ENCODE measurements at places on chromosomes 4 and X.
A peak's percentile ranks its signal among the peaks of the same experiment; 100 is the strongest.

DNA sequence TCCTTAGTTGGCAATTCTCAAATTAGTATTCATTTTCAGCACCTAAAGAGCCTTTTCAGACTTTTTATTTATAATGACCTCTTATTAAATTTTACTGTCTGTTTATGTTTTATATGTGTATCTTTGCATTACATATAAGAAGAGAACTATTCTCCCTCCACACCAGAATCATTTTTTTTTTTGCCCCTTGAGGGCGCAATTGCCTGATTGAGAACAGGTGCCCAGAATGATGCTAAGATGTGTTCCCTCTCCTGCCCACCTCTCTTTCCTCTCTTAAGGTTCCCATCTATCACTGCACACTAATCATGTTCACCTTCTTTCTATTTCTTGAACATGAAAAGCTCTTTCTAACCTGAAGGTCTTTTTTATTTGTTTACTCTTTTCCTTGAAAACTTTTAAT, 44.2 kb upstream of the ADAM29 start:
- DNase-seq = no peak

- DNase-seq = no peak
These were observed 14.0 kb downstream of the EPGN start for GRCh38 chr4:74322301-74322700.

DNA sequence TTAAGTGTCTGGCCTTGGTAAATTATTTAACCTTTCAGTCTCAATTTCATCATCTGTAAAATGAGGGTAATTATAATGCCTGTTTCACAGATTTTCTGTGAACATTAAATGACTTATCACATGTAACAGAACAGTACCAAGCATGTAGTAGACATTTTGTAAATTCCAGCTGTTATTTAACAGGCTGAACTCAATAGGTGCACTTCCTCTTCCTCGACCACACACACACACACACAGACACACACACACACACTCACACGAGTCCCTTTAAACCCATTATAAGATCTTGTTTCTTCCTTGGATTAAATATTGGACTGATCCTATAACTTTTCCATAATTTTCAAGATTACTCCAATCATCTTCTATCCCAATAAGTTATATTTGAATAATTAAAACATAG, 53.4 kb upstream of the COL25A1 start:
- no peak for DNase-seq

GRCh38 chr4:166903408-166903807, 330.9 kb downstream of the SPOCK3 start:
- DNase-seq = no peak

DNA sequence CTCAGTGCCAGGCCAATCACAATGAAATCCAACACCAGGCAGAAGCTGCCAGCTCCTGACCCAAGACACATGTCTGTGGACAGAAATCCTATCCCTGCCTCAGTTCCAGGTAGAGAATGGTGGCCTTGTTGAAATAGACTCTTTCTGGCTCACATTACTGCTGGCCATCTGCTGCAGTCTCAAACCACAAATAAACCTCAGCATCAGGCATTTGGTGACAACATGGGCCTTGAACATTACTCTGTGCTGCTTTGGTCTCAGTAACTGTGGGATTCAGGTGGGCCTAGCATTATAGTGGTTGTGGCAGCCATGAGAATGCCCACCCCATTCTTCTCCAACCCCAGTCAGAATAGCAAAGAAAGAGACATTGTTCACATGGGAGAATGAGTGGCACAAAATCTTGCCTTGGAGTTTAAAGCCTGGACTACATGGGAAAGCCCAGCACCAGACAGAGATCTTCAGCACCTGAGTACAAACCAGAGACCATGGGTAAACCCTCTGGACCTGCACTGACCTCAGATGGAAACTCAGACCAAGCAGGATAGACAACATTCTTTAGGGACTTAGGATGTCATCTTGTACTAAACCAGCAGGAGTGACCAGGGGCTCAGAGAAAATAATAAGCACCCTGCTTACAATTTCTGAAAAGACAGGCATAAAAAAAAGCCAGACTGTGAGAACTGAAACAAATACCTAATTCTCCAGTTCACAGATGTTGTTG, 50.4 kb upstream of the TRAM1L1 start:
- no peak for DNase-seq

GRCh38 chr4:48139691-48140090, 5.6 kb upstream of the TXK start:
- DNase-seq = no peak

DNA sequence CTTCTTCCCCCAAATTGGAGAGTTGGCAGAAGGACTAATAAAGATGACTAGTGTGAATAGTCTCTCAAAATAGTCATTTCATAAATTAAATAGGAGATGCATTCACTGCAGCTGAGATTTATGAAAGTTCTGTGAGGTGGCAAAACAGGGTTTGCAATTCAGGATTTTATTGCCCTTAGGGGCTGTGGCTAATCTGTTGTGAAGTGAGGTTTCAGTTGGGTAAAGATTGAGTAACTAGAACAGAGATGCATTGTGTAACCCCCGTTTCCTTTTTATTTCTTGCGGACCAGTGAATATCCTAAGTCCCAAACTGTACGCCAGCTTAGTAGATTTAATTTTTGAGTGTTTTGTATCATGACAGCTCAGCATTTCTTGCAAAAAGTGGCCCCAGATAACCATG, 16.2 kb upstream of the SCRG1 start:
- DNase-seq = no peak

GRCh38 chr4:180909279-180909678, 1333.9 kb upstream of the TENM3 start:
- peak; percentile 54 for DNase-seq

GRCh38 chr4:47049347-47049746, 18.0 kb downstream of the GABRB1 start:
- no peak for DNase-seq

DNA sequence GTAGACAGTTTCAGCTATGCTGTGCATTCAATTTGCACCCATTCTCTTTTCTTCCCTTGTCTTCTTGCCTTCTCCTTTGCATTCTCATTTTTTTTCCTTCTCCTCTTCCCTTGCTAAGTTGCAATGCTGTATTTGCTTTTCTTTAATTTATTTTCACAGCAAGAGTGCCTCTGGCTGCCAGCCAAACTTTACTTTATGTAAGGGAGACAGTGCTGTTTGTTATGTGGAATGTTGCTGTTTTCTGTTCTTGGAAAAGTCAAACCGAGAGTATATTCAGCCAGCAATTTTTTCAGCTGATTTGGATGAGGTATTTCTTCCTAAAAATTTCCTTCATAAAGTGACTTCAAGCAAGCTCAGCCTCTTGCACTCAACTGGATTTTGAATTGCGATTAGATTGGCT, 1293.4 kb downstream of the ARAP2 start:
- DNase-seq = peak; percentile 49

GRCh38 chrX:107738272-107738671, 37.3 kb downstream of the TSC22D3 start:
- no peak for DNase-seq

GRCh38 chr4:2286904-2287593, 25.1 kb upstream of the MXD4 start:
- DNase-seq = no peak

GRCh38 chrX:131217989-131218388, 71.1 kb downstream of the IGSF1 start:
- DNase-seq = peak; percentile 47

GRCh38 chr4:165096776-165097175, 15.9 kb downstream of the TMEM192 start:
- DNase-seq = no peak

DNA sequence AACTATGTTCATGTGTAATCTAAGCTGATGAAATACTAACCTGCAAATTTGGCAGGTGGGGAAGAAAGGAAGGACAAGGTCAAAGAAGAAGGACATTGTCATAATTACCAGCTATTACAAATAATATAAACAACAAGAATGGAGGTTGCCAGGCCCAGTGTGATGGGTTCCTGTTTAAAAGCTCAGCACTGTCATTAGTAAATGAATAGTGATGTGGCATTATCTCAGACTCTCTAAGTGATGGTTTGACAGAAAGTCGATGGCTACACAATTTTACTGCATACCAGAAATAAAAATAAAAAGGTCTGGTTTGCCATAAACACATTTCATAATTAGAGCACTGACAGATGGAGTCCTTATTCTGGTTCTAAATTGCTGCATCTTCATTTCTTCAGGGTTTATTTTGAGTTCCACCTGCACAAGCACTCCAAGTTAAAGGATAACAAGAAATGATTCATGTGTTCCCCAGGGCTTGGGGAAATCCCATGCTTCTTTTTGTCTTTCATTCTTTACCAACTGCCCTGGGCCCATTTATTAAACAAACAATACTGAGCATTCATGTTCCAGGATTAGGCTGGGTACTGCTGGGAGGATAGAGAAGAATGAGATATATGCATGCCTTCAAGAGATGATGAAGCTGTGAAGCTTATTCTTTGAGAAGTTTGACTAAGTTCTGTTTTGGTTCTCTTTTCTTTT, 367.8 kb upstream of the RASGEF1B start:
- DNase-seq = peak; percentile 96

- DNase-seq = no peak
These were observed 305.7 kb downstream of the PDGFC start for GRCh38 chr4:156665780-156666366.

DNA sequence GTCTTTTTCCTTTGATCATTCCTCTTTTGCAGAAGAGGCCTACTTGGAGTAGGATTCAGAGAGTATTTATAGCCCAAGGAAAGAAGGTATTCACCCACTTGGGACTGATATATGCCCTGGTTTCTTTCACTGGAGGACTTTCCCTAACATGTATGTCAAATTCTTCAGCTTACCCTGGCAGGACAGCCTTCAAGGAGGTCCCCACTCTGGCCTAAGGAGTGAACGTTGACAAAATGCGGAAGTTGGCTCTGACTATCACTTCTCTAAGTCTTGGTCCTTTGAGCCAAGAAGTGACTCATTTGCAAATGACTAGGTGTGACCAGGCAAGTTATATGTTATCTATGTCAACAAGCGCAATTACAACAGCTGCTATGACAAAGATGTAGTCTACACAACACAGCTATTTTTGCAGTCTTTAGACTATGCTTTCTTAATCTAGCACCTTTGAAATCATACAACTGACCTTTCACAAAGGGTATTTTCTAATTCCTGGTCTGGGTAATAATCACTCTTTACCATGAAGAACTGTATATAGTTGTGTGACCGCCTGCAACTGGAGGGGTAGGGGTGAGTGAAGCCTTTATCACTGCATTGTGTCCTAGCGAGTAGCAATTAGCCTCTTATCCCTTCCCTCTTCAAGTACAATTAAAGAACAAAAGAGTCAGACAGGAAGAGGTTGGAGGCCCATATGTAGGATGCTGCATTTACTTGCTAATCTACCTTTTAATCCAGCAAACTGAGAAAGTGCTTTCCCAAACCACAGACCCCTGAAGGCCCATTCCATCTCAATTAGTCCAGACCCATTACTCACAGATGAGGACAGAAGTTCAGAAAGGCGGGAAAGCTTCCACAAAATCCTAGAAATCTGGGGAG, 50.1 kb downstream of the RASGEF1B start:
- peak; percentile 72 for DNase-seq

- DNase-seq = no peak
These were observed 115.7 kb upstream of the LSM6 start for GRCh38 chr4:146059865-146060264.

DNA sequence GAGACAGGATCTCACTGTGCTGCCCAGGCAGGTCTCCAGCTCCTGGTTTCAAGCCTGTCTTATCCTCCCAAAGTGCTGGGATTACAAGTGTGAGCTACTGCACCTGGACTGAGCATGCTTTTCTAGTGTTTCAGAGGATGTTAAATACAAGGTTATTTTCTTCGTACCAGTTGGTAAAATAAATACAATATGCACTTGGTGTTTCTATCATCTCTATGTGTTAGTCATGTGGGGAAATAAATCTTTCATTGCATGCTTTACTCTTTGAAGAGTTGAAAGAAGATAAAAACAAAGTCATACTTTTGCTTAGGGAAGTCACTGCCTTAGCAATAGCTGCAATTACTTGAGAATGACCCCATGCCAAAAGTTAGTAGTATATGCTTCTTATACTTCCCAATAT, 162.3 kb downstream of the PCDH7 start:
- DNase-seq = no peak

GRCh38 chrX:22186165-22186564, 86.5 kb upstream of the CBLL2 start:
- DNase-seq = peak; percentile 49

DNA sequence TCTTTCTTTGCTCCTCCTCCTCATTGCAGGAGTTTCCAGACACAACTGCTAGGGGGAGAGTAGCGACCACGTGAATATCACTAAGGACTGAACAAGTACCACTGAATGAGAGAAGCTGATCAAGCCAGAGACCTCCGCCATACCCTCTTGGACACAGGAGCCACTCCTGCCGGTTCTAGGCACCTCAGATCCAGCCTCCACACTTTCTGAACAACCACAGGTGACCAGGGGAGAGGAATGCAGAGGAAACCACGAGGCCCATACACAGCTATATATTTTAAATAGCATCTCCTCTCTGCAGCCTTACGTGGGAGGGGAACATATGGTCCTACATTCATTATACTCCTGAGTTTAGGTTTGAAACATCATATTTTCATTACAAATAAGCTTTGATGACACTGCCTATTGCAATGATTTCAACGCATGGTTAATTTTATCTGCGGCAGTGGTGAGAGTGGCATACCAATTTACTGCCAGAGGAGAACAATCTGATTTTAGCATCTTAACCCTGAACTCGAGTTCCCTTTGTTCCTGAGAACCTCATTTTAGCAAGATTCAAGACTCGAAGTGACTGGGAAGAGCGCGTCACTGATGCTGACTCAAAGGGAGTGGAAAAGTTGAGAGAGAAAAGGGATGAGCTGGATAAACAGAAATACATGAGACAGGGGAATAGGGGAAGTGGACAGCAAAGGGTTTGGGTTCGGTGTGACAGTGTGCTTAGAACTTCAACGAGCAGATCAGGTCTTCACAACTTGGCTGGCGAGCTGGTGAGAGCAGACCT, 231.7 kb upstream of the PPARGC1A start:
- DNase-seq = no peak

DNA sequence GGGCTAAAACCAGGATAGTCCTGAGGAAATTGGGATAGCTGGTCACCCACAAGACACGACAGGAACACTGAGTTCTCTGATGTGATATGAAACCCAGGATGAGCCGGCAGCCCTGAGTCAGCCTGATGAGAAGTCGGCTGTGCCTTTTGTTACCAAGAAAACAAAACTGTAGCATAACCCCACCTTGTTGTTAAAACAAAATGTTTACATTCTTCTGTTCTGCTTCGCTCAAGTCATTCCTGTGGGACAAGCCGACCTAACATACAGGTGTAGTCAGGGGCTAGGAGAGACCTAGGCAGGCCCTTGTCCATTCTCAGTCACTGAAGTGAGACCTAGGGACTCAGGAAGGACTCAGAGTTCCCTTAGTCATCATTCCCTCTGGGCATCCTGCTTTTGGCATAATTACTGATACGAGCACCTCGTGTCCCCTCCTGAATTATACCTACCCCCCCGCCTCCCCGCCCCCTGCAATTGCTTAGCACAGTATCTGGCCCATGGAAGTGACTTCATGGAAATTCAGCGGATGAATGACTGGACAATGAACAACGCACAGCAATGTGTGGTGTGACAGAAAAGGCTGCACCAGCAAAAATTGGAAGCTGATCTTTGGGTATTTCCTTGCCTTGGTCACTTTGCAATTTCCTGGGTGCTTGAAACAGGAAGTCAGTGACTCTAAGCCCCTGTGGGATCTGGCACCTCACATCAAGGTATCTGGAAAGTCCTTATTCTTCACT, 31.9 kb upstream of the TLR2 start:
- DNase-seq = no peak
